ENCODE measurements at places on chromosomes 6 and 20.
A peak's percentile ranks its signal among the peaks of the same experiment; 100 is the strongest.

DNA sequence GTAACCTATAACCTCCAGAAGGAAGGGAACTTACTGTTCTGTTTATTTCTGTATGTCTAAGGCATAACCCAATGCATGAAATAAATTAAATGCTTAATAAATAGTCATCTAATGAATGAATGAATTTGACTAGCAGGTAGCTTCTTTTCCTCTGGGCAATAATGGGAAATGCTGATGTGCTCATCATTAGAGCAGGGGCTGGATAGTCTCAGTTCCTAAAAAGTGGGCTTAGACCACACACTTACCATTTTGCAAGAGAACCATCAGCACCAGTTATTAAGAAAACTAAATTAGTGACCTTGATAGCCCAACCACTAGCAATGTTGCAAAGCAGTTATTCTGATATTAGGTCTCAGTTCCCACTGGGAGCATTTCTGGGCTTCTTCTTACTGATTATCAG lies 449.7 kb downstream of the CDC5L start:
- DNase-seq, result no peak

GRCh38 chr20:47062226-47062890 lies 167.7 kb downstream of the EYA2 start:
- no peak for DNase-seq

DNA sequence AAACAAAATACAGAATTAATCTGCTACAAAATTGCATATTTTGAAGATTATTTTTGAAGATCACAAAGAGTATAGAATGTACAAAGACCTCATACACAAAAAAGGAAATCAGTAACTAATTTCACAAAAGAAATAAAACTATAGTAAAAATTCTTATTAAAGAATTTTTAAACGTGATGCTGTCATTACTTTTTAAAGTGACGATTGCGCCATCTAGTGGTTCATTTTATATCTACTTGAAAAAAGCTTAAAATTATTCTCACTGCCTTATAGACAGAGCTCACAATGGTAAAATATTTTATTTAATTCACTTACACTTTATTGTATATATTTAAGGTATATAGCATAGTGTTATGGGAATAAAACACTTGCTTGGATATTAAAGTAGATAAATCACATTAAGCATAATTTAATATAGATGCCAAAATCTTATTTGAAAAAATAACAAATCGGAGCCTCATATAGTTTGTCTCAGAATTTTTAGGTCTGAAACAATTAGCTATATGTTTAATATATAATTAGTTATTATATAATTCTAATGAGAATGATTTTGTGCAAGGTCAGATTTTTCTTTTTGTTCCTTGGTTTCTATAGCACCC lies 128.8 kb downstream of the PHF3 start:
- no peak for DNase-seq

- peak; percentile 97 for DNase-seq
Observed at GRCh38 chr20:33686100-33686983, at the start of gene E2F1. Gene E2F1, minus strand, starts transcription at chr20:33686385. Its CDS starts 121 bp downstream, at chr20:33686264.

DNA sequence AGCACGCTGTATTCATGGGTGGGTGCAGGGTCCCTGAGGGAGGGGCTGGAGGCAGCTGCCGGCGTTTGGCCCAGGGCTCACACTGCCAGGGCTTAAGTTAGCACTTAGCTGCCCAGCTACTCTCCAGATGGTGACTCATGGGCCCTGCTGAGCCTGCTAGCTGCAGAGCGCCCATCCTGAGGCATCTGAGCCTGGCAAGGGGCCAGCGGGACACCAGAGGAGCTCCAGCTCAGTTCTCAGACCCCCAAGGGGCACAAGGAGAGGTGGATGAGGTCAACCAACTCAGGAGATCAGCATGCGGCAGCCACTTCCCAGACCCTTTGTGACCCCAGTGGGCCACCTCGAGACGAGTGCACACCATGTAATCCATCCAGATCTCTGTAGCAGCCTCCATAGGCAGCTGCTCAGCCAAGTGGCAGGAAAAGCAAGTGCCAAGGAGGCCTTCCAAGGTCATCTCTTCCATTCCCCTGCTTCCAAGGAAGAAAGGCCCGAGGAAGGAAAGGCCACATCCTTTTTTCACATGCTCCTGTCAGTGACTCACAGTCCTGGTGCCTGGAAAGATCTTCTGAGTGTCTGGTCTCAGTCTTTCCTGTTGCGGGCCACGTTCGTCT lies 35.3 kb downstream of the FOXP4 start:
- no peak for DNase-seq

DNA sequence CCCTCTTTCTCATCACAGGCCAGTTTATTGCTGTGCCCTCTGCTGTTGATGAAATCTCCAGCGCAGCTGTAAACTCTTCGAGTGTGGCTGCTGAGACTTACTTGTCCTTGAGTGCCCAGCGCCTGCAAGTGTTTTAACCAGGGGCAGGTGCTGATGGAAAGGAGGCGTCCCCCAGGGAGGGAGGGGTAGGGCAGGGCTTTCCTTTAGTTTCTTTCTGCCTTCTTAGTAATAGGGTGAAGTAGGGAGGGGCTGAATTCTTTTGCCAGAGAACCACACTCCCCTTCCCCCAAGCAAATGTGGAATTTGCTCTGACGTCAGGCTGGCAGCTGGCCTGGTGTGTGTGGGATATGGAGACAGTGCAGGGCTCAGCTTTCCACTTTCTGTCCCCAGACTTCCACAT lies 61.2 kb downstream of the IGF2R start:
- no peak for DNase-seq

- DNase-seq, result peak; percentile 42
Observed at GRCh38 chr20:37251825-37252477, 9.7 kb downstream of the GHRH start.

DNA sequence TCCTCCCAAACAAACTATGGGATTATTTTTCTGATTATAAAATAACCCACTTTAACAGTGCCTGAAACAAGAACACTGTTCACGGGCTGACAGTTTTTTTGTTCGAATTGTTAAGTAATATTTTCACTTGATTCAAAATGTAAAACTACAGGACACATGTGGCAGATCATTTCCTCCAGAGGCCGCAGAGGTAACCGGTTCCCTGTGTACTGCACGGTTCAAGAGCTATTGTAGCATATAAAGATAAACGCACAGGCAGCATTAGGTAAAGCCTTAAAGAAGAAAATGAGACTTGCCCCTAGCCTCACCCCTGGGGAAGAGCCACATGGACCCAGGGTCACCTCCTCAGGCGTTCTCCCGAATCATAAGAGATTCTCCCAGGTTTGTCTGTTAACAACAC lies 181.3 kb upstream of the AFDN start:
- DNase-seq, result no peak

DNA sequence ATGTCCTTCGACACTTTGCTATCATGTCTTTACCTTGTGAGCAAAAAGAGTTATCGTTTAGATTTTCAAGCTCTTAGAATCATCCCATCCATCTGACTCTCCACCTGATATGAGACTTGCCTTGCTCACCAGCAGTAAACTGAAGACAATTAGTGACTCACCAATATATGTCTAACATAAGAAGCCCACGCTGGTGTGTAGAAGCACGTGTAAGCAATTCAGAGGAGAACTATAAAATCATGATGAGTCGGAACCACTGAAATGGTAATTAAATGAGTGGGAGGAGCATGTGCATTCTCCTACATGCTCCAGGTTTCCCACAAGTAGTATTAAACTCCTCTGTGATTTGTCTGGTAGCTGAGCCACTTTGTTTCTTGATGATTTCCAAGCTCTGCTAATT lies 181.6 kb upstream of the RNF217 start:
- DNase-seq, result no peak

DNA sequence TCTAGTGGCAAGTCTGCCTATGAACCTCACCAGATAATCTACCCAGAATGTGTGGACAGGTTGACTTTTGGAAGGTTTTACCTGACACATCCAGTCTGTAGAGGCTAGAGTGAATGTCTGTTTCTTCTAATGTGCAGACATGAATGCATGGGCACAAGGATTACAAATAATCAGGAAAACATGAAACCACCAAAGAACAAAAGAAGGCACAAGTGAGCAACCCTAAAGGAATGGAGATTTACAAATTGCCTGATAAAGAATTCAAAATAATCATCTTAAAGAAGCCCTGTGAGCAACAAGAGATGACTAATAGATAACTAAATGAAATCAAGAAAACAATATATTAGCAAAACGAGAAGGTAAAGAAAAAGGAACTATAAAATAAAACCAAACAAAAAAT lies 876.1 kb upstream of the ADGRB3 start:
- no peak for DNase-seq

DNA sequence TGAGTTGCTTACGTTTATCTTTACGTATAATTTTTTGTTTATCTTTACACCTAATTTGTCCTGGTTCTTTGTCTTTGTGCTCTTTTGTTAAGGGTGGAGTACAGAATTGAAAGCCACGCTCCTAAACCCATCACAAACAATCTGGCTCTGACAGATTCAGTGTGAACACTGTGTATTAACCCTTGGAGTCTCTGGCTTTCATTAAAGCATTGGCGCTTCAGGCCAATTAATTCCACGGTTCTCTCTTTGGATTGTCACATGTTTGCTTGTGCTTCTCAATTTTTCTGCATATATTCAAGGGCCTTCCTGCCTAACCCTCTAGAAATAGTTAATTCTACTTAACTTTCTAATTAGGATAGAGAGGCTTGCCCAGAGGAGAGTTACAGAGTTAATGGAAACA lies 38.6 kb downstream of the NKX2-4 start:
- no peak for DNase-seq

GRCh38 chr6:106385530-106385929 lies 25.0 kb downstream of the CRYBG1 start:
- no peak for DNase-seq

- DNase-seq, result no peak
Observed at GRCh38 chr6:33405386-33405940, 5.4 kb upstream of the PHF1 start.

DNA sequence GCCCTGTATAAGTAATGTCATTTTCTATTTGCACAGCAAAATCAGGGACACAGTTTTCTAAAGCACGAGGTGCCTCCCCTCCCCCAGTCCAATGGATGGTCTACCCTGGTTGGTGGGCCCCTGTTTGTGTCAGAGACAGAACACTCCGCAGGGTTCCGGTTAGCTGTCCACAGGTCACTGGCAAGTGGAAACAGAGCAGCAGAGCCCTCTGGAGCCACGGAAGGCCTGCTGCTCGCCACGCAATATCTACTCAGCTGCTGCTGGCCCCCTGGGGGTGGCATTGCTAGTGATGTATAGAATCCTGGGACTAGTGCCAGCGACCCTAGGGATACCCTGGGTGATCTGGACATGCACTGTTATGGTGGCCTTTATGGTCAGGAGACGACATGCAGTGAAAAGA lies 50.4 kb downstream of the RIN2 start:
- no peak for DNase-seq

DNA sequence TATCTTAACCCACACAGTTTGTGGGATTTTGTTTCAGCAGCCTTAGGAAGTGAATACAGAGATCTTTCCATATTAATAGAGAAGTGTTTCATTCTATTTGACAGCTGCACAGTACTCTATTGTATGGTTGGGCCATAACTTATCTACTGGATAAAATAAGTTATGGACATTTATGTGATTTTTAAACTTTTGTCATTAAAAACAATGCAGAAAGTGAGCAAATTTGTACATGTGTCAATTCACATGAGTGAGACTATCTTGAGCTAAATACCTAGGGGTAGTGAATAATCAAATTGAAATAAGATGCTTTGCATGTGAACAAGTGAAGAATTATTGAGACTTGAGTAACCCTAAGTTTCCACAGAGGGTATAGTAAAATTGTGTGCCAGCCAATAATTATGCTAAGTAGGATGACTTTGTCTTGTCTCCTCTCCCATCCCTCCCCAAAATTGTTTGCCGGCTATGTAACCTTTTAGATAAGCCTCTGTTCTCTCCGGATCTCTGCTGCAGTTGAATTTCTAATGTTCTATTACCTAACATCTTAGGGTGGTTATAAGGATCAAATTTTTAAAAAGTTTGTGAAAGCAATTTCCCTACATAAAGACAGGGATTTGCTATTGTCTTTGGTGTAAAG lies 33.3 kb upstream of the TPBG start:
- DNase-seq, result no peak

DNA sequence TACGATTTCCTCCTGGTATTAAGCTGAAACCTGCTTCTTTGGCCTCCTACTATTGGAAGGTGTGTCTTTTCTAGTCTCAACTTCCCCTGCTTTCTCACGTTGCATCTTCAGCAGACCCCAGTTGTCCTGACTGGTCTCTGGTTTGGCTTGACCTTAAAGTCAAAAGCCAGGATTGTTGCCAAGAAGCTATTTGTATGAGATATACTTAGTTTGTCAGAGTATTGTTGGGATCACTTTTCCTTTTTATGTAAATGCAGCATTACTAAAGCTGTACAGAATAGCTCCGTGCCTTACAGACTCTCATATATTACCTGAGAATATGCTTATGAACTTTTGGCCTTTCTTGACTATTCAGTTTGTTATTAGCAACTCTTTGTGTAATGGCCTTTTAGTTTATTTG lies 61.1 kb downstream of the TSPYL4 start:
- no peak for DNase-seq

DNA sequence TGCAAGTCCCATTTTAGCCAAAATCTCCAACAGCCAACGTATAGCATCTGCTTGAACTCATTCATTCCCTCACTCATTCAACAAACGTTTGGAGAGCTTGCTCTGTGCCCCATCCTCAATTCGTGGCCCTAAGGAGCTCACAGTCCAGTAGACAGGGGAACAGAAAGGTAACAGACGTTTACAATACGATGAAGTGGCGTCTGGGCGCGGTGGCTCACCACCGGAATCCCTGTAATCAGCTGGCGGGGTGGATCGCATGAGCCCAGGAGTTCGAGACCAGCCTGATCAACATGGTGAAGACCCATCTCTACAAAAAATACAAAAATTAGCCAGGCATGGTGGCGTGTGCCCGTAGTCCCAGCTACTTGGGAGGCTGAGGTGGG lies 790 bp upstream of the E2F1 start:
- no peak for DNase-seq

- DNase-seq, result peak; percentile 10
Observed at GRCh38 chr6:170018936-170019817, 267.8 kb downstream of the ERMARD start.

- no peak for DNase-seq
Observed at GRCh38 chr20:40087496-40087895, 601.5 kb downstream of the MAFB start.

DNA sequence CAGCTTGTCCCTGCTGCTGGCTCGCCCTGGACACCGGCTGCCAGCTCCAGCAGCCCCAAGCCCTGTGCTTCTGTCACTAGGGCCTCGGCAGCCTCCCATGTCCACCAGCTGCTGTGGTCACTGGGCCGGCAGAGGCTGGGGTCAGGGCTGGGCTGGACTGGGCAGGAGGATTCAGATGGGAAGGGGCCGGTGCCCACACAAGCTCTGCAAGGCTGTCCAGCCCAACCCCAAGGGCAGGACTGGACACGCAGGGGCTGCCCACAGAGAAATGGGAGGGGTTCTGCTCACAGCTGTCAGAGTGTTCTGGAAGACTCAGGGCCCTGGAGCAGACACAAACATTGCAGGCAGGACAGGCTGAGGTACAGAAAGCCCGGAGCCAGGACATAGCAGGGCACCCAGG lies 65.6 kb downstream of the ADNP start:
- DNase-seq, result no peak
